ENCODE measurements at places on chromosomes 13 and 19. TPM values are rescaled to one million over a fixed set of nuclear protein-coding genes. Genes with fewer than 3 reads are reported as not detected.
A peak's percentile ranks its signal among the peaks of the same experiment; 100 is the strongest.

- H3K4me1 ChIP-seq = peaks cover 39% of the 10 kb centered on the region
- H3K27ac ChIP-seq = no peak overlapping the region
- DNase-seq = no peak
- H3K36me3 ChIP-seq = no peaks in the 10 kb centered on the region
Measured at GRCh38 chr19:18764591-18765051, 26.5 kb downstream of the COMP start.

The CCDC194 gene
- total RNA-seq = not detected

The IL4I1 gene
- not detected for total RNA-seq

GRCh38 chr19:16197188-16197621 is 506 bp upstream of the AP1M1 start:
- H3K27me3 ChIP-seq = no peaks in the 10 kb centered on the region
- peaks cover 38% of the 10 kb centered on the region for H3K4me1 ChIP-seq
- H3K4me3 ChIP-seq = peak overlapping the region; percentile 83
- H3K36me3 ChIP-seq = peaks cover 10% of the 10 kb centered on the region
- DNase-seq = no peak

GRCh38 chr13:39780711-39781110 is 125.2 kb downstream of the COG6 start:
- H3K4me1 ChIP-seq = no peaks in the 10 kb centered on the region
- no peaks in the 10 kb centered on the region for H3K36me3 ChIP-seq
- H3K27ac ChIP-seq = no peak overlapping the region
- H3K4me3 ChIP-seq = no peak overlapping the region
- DNase-seq = no peak

- H3K27ac ChIP-seq = no peak overlapping the region
- H3K27me3 ChIP-seq = no peaks in the 10 kb centered on the region
- H3K36me3 ChIP-seq = no peaks in the 10 kb centered on the region
- no peak overlapping the region for H3K4me3 ChIP-seq
- no peak for DNase-seq
Measured at GRCh38 chr13:38582133-38582532, 104.7 kb upstream of the FREM2 start.

DNA sequence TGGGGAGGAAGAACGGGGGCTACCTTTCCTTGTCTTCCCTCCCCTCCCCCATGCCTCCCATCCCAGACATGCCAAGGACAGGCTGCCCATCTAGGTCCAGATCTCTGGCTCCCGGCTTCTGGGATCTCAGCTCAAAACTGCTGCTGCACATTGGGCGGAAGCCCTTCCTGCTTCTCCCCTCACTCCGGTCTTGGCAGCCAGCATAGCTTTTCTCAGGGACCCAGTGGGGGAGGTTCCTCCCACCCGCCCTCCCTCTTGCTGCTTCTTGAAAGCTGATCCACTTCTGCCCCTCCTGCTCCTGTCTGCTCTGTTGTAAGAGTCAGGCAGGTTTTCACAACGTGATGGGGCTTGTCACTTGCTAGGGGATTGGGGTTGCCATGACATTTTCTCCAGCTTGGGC is 21.7 kb upstream of the RNF17 start:
- no peak overlapping the region for H3K27ac ChIP-seq
- no peak for DNase-seq

DNA sequence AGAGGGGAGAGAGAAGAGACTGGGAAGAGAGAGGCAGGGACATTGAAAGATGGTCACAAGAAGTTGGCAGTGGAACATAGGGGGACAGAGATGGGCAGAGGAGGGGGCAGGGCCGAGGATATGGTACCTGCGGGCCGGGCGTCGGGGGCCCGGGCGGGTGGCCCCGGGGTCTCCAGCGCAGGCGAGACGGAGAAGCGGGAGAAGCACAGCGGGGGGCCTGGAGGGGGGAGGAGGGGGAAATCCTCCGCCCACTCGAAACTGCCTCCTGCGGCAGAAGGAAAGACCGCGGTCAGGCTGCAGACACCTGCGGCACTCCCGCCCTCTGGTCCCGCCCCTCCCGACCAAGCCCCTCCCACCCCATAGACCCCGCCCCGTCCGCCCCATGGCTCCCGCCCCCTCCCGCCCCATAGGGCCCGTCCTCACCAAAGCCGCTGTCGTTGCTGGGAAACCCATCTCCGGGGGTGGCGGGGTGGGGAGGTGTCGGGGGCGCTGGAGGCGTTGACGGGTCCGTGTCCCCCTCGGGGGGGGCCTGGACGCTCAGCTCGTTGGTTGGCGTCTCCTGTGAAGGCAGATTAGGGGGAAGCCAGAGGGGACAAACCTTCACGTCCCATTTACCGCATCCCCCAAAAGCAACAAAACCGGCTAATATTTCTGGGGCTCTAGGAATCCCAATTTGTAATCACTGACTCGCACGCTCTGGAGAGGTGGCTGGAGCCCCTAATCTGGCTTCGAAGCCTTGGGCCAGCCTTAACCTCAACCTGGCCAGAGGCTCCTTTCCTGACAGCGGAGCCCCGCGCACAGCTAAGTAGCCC is 20.4 kb downstream of the LMTK3 start:
- no peaks in the 10 kb centered on the region for H3K27me3 ChIP-seq
- H3K36me3 ChIP-seq = no peaks in the 10 kb centered on the region
- H3K4me3 ChIP-seq = peak overlapping the region; percentile 16
- H3K4me1 ChIP-seq = peaks cover 55% of the 10 kb centered on the region
- DNase-seq = no peak

DNA sequence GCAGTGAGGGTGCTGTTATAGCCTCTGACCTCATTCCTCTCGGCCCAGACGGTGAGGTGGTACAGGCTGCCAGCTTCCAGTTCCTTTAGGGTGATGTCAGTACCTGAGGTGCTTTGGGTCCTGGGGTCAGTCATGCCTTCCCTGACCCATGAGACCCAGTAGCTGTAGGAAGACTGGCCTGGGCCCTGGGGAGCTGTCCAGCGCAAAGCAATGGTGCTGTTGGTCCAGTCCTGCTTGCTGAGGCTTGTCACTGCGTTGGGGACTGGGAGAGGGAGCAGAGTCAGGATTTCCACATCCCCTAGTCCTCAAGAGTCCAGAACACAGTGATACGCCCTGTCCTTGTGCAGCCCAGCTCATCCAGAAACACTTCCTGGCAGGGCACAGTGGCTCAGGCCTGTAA is 10.7 kb downstream of the PTPRH start:
- H3K36me3 ChIP-seq = no peaks in the 10 kb centered on the region
- H3K4me1 ChIP-seq = no peaks in the 10 kb centered on the region
- H3K27ac ChIP-seq = no peak overlapping the region
- no peaks in the 10 kb centered on the region for H3K27me3 ChIP-seq
- DNase-seq = no peak
- no peak overlapping the region for H3K4me3 ChIP-seq

DNA sequence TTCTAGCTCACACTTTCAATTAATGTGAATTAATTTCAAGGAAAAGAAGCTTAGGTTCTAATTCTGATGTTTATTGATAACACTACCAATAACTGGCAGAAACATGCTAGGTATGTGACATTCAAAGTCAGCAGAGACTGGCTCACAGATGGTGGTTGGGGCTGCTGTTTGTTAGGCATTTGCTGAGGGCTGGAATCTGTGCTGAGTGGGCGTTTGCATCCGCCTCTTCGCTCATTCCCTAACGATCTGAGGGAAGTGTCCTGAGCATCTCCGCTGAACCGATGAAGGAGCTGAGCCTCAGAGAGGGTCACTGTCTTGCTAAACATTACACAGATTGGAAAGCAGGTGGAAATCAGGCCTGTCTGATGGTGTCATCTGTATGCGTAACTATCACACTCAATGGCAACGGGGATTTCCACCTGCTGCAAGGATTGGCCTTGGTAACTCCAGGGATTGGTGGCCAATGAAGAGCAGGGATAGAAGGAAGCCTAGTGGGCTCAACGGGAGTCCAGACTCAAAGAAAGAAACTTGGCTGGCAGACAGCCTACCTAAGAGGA is 338.9 kb downstream of the TEX29 start:
- no peaks in the 10 kb centered on the region for H3K4me1 ChIP-seq
- no peaks in the 10 kb centered on the region for H3K36me3 ChIP-seq
- no peak overlapping the region for H3K27ac ChIP-seq
- H3K4me3 ChIP-seq = no peak overlapping the region
- H3K27me3 ChIP-seq = no peaks in the 10 kb centered on the region
- peak; percentile 55 for DNase-seq

The OPA3 gene
- total RNA-seq = 6.6 TPM

DNA sequence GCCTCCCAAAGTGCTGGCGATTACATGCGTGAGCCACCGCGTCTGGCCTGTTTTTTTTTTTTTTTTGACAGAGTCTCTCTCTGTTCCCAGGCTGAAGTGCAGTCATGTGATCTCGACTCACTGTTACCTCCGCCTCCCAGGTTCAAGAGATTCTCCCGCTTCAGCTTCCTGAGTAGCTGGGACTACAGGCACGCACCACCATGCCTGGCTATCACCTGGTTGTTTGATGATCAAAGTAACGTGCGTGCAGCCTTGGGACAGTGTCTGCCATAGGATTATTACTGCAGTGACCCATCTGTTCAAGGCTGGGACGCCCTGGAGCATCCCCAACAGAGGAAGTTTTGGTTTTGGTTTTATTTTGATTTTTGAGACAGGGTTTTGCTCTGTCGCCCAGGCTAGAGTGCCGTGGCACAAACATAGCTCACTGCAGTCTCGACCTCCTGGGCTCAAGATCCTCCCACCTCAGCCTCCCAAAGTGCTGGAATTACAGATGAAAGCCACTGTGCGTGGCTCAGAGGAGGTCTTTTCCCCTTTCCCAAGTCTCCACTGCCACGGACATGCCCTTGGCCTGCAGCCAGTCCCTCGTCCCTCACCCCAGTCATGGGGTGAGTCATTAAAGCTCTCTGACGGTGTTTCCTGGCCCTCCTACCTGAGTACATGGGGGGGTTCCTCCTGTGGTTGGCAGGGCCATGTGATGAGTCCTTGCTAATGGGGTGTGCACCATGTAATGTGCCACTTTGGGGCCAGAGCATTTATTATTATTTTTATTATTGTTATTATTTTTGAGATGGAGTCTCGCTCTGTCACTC is 65.6 kb downstream of the IER2 start:
- H3K4me1 ChIP-seq = no peaks in the 10 kb centered on the region
- H3K27ac ChIP-seq = no peak overlapping the region
- H3K36me3 ChIP-seq = no peaks in the 10 kb centered on the region
- DNase-seq = no peak
- no peak overlapping the region for H3K4me3 ChIP-seq
- no peaks in the 10 kb centered on the region for H3K27me3 ChIP-seq

The CCDC122 gene
- 4.9 TPM for total RNA-seq

Measured in vagina (tissue), 2 donors.